NCI-H524 (cell line): ENCODE measurements at places on chromosomes 1 and 21.
A peak's percentile ranks its signal among the peaks of the same experiment; 100 is the strongest.

DNA sequence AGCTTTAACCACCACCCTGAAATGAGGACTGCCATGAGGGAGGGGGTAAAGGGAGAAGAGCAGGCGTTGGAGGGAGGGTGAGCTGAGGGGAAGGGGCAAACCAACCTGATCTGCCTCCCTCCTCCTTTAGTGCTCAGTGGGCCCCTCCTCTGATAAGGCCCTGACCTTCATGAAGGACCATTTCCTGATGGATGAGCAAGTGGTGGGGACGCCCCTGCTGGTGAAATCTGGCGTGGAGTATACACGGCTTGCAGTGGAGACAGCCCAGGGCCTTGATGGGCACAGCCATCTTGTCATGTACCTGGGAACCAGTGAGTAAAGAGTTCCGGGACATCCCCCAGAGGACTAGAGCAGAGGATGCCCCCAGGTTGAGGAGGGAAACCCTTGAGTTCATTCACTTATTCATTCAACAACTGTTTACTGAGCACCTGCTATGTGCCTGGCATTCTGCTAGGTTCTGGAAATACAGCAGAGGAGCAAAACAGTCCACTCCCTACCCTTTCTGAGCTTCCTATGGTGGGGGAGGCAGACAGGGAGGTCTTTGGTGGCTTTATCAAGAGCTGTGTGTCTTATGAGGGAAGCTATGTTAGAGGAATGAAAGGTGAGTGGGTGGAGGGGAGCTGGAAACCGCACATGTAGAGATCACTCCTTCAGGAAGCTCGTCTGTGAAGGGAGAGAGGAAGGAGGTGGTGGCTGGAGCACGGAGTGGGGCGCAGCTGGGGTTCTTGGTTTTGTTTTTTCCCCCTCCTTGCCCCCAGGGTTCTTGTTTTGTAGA is 19.5 kb downstream of the SEMA4A start:
- no peak for DNase-seq

DNA sequence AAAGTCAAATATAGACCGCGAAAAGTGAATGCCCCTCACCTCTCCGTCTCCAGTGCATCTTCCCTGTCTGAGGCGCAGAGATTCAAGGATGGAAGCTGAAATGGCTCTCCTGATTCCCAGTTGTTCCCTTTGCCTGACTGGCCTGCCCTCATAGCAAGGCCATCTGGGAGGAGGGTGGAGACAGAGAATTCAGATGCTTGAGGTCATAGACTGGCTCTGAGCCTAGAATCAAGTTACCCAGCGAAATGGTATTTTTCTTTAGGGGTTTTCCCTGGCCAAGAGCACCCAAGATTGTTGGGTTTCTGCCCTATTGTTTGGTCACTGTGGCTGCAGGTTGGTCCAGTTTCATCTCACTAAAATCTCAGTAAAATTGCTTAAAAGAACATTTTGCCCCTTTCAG is 7.2 kb downstream of the METTL13 start:
- no peak for DNase-seq

GRCh38 chr1:217917281-217917887 is 286.2 kb downstream of the SPATA17 start:
- peak; percentile 95 for DNase-seq

DNA sequence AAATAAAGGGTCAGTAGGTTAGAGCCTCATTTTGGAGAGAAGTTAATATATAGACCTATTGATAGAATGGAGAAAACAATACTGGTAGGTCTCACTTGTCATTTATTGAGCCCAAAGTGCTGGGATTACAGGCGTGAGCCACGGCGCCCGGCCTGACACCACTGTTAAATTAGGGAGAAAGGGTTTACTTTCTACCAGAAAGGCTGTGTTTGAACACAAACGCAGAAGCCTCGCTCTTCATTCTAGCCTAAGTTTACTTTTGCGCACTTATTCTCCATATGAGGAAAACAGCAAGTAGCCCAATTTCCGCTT is 710 bp upstream of the PRPF3 start:
- no peak for DNase-seq

- no peak for DNase-seq
Observed at GRCh38 chr1:31745946-31746670, 18.0 kb downstream of the ADGRB2 start.

GRCh38 chr1:12472798-12473551 is 145.0 kb downstream of the DHRS3 start:
- no peak for DNase-seq

DNA sequence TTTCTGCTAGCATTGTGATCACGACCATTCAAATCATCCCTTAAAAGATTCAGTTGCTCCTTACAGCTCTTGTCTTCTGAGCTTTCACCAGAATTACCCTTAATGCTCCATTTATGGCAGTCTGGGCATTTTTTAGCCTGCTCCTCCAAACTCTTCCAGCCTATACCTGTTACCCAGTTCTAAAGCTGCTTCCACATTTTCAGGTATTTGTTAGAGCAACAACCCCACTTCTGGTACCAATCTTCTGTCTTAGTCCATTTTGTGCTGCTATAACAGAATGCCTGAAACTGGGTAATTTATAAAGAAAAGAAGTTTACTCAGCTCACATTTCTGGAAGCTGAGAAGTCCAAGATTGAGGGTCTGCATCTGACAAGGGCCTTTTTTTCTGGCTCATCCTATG is 17.2 kb downstream of the MYBPH start:
- DNase-seq, result no peak

GRCh38 chr1:57615956-57616355 is 192.1 kb upstream of the DAB1 start:
- DNase-seq, result no peak

- DNase-seq, result no peak
Observed at GRCh38 chr1:199862047-199862446, 165.5 kb upstream of the NR5A2 start.

GRCh38 chr1:201145132-201145531 is 9.1 kb downstream of the TMEM9 start:
- DNase-seq, result no peak

GRCh38 chr1:1985375-1986050 is 18.1 kb downstream of the CFAP74 start:
- DNase-seq, result no peak

- no peak for DNase-seq
Observed at GRCh38 chr1:222994511-222995235, 148.4 kb downstream of the TLR5 start.

GRCh38 chr1:1422465-1423244 is 1.6 kb upstream of the ANKRD65 start:
- DNase-seq, result no peak

- DNase-seq, result peak; percentile 84
Observed at GRCh38 chr1:201597551-201598230, 58.8 kb downstream of the NAV1 start.

DNA sequence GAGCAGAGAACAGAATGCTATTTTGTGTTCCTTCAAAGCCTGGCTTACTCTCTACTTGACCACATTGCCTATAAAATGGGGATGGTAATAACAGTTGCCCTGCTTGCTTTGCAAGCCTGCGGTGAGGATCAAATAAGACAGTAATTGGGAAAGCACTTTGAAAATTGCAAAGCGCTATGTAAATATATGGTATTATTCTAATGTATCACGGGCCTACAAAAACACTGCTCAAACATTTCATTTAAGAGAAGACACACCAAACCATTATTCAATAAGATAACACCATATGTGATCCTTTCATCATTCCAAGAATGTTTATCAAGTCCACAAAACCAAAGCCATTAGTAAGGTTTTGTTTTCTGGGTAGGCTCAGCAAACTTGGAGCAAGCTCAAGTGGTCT is 208.4 kb downstream of the ROR1 start:
- DNase-seq, result no peak

GRCh38 chr1:231170875-231171274 is 9.0 kb downstream of the TRIM67 start:
- peak; percentile 56 for DNase-seq

DNA sequence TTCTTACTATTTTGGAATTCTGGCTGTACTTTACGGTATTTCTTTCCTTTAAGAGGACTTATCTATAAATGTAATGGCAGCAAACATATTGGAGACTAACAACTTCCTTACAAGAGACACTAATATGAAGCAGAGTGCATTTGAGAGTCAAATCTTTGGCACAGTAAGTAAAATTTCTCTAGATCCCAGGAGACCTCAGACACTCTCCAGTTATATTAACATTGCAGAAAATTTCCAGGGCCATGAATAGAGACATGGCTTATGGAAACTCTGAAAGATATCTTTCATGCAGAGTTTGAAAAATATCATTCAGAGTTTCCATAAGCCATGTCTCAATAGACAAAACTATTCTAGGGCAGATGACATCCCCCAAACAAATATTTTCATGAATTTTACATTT is 51.2 kb downstream of the IL23R start:
- DNase-seq, result no peak

DNA sequence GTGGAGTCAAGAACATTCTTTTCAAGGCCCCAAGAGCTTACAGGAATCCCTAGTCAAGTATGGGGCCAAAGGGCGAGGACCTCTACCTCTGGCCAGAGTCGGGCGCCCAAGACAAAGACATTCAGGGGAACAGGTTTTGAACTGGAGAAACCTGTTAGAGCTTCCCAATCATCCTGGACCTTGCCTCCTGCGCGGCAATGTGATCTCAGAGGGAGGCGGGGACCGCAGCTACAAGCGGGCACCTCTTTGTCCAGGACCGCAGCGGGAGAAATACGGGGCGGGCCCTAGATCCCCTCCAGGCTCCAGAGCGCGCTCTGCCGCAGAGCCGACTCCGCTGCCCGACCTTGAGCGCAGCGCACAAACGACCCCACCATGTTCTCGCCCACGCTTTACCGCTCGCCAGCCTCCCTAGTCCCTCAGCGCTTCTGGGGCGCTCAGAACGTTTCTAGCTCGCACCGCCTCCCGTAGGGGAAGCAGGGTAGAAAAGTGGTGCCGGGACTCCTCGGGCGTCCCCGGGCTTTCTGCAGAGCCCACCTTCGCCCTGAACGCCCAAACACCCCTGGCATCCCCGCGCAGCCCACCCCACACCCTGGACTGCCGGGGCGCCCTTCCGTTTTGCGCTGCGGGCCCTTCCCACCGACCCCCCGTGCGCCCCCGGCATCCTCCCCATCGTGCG is 28.1 kb downstream of the RABIF start:
- no peak for DNase-seq

GRCh38 chr1:232589812-232590743 is 39.9 kb downstream of the SIPA1L2 start:
- no peak for DNase-seq

DNA sequence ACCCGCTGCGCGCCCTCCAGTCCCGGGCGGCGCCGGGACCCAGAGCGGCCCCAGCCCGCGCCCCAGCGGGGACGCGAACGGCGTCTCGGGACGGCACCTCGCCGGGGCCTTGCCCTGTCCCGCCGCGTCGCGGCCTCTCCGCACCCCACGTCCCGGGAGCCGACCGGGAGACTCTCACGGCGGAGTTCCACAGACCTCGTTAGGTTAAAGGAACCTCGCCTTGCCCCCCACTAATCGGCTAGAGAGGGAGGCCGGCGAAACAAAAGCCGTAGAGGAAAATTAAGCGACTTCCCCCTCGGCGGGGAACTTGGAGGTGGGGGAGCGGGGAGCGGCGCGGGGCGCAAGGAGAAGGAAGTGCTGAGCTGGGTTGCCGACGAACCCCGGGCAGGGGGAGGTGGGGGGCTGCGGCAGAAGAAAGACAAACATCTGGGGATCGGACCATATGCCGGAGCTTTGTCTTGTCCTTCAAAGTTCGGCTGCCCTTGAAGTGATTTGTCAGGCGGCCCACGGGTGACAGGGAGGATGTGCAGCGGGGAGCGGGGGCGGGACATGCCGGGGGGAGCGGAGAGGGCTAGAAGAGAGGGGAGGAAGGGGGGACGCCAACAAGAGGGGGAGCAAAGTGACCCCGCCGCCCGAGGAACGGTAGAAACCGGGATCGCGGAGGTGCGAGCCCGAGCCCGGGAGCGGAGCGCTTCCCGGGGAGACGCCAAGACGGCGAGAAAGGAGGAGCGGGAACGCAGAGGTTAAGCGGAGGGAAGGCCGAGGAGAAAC is 120.0 kb upstream of the RRP15 start:
- DNase-seq, result peak; percentile 56

- DNase-seq, result no peak
Observed at GRCh38 chr1:159532922-159533321, 2.9 kb downstream of the OR10J5 start.

- no peak for DNase-seq
Observed at GRCh38 chr21:42198929-42199867, 19.7 kb upstream of the ABCG1 start.

DNA sequence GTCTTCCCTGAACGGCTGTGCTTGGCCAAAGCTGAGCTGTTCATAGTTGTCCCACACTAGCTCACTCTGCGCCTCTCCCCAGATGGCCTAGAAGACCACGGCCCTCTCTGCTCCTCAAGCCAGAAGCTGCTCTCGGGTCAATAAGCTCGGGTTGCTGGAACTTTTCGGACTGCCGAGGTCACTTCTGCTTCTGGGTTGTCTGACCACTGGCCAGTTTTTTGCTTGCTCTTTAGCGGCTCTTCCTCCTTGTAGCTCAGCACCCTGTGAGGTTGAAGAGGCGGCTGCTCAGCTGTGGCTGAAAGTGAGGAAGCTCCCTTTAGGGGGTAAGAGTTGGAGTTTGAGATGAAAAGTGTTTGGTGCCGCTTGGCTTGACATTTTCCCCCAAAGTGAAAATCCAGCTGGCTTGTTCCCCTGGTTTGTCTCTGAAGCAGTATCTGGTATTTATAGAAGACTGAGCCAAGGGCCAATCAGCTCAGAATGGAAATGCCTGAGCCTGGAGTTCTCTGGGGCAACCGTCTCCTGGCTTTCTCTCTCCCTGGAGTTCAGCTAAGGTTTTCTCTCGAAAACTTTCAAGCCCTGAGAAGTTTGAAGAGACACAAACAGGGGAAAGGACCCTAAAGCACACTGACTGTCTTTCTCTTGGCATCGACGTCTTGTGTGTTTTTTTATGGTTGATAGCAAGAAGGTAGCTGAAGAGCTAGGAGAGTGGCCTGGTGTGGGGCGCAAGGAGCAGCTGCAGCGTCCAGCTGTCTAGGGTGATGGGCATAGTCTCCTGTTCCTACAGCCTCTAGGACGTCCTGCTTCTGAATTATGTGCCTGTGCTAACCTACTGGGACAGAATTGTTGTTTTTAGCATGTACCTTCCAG is 72.0 kb downstream of the SYT6 start:
- DNase-seq, result no peak

DNA sequence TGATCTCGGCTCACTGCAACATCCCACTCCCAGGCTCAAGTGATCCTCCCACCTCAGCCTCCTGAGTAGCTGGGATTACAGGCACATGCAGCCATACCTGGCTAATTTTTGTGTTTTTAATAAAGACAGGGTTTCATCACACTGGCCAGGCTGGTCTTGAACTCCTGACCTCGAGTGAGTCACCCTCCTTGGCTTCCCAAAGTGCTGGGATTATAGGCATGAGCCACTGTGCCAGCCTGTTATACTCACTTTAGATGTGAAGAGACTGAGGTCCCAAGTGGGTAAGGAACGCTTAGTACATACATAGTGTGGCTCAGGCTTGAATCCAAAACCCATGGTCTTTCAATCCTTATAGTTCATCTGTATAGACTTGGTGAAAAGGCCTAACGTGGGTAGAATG is 63.7 kb upstream of the EPS8L3 start:
- DNase-seq, result no peak

- DNase-seq, result no peak
Observed at GRCh38 chr21:36640174-36640720, 58.7 kb upstream of the SIM2 start.
